Mammary microvascular endothelial cell (primary cell): ENCODE measurements at places on chromosomes 7 and 10. TPM values are rescaled to one million over a fixed set of nuclear protein-coding genes. Genes with fewer than 3 reads are reported as not detected.

Gene NCAPG2
- total RNA-seq, result 26.7 and 27.4 TPM in 2 replicates

Gene RAB19
- not detected in 2 replicates for total RNA-seq

Gene FZD1
- total RNA-seq, result 6.0 and 6.2 TPM in 2 replicates

Gene TMEM229A
- total RNA-seq, result not detected in 2 replicates

Gene FFAR4
- total RNA-seq, result not detected in 2 replicates

Gene C10orf53
- not detected in 2 replicates for total RNA-seq

Gene DGKI
- total RNA-seq, result 0.20 and 1.2 TPM in 2 replicates

Gene PHKG1
- total RNA-seq, result not detected in 2 replicates

Gene ARHGAP21
- total RNA-seq, result 75.5 and 79.5 TPM in 2 replicates

Gene SLC13A4
- total RNA-seq, result not detected in 2 replicates

Gene HTRA1
- 50.4 and 51.6 TPM in 2 replicates for total RNA-seq

Gene CNTNAP2
- 0.20 TPM in 2 replicates for total RNA-seq

Gene GSTO2
- 0.30 and 0.33 TPM in 2 replicates for total RNA-seq

Gene SYT15B
- 0.80 TPM in 1 of 2 replicates, not detected in the other for total RNA-seq

Gene CYP2E1
- total RNA-seq, result under 0.01 and 0.10 TPM in 2 replicates

Gene ORAI2
- total RNA-seq, result 65.9 and 82.4 TPM in 2 replicates
